ENCODE measurements at places on chromosomes 12 and 14. TPM values are rescaled to one million over a fixed set of nuclear protein-coding genes. Genes with fewer than 3 reads are reported as not detected.
A peak's percentile ranks its signal among the peaks of the same experiment; 100 is the strongest.

GRCh38 chr12:3436461-3437065 lies 54.4 kb upstream of the PRMT8 start:
- DNase-seq = no peak

- DNase-seq = peak; percentile 57
Observed at GRCh38 chr14:63857466-63858030, 4.7 kb downstream of the SYNE2 start.

COX8C gene
- not detected for total RNA-seq

GRCh38 chr12:122327494-122328385 lies 61.4 kb upstream of the VPS33A start:
- DNase-seq = no peak

- peak; percentile 15 for DNase-seq
Observed at GRCh38 chr14:58465421-58465820, 37.9 kb downstream of the KIAA0586 start.

- no peak for DNase-seq
Observed at GRCh38 chr12:96172981-96173380, 21.2 kb upstream of the ELK3 start.

DNA sequence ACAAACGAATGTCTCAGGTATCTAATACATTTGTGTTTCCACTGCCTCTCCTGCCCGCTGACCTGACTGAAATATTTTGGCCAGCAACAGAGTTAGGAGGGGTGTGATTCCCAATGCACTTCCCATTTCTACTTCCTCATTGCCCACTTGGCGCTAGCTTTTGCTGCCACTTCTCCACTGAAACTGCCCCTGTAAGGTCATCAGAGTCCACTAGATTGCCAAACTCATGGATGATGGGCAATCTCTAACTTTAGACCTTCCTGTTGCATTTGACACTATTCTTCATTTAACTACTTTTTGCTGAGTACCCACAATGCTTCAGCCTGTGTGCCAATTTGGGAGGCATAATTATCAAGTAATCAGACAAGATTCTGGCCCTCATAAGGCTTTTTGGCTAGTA lies 40.8 kb downstream of the GPR65 start:
- DNase-seq = no peak

DNA sequence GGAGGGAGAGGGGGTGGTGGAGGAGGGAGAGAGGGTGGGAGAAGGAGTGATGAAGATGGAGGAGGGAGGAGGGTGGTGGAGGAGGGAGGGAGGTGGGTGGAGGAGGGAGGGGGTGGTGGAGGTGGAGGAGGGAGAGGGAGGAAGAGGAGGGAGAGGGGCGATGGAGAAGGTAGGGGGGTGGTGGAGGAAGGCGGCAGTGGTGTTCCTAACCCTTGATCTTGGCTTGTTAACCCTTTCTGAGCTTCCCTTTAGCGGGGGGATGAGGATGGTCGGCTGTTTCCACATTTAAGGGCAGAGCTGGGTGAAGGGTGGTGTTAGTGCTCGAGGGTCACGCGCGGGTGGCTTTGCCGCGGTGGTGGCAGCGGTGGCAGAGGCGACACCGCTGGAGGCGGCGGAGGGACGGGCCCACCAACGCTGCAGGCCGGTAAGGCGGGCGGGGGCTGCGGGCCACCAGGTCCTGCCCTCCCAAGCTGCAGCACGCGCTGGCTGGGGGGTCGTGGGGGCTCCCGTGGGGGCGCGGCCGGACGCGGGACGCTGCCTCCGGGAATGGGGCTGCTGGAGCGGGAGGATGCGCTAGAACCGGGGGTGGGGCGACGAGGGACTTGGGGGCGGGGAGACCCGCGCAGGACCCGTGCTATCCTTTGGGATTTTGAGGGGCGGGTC lies 156.3 kb downstream of the PTPN11 start:
- DNase-seq = no peak

DNA sequence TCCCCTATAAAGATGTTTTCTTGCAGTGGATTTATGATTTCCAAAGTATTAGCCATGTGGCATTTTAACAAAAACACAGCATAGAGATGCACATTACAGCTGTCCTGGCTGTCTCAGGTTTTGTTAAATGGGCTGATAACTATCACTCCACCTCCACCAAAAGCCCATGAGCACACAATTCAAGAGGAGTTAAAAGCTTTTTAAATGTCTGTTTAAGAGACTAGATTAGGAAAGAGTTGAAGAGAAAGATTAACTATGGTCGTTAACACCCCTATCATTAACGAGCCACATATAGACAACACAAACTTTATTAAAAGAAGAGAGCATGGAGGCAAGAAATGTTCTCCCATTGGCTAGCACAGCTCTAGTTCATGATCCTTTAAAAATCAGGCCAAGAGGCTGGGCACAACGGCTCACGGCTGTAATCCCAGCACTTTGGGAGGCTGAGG lies 14.5 kb downstream of the CBX5 start:
- DNase-seq = no peak

DNA sequence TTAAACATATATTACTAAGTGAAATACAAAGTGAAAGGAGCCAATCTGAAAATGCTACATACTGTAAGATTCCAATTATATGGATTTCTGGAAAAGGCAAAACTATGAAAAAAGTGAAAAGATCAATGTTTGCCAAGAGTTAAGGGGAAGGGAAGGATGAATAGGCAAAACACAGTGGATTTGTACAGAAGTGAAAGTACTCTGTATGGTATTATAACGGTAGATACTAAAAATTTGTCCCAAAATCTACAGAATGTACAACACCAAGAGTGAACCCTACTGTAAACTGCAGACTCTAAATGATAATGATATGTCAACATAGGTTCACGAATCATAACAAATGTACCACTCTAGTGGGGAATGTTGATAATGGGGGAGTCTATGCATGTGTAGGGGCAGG lies 17.8 kb downstream of the EEA1 start:
- DNase-seq = no peak

Measured in Caki2 (cell line).